ENCODE measurements at places on chromosomes 3 and 15. TPM values are rescaled to one million over a fixed set of nuclear protein-coding genes. Genes with fewer than 3 reads are reported as not detected.

Gene AHSG
- polyA plus RNA-seq: not detected

Gene PSTPIP1
- 13.4 TPM for polyA plus RNA-seq

DNA sequence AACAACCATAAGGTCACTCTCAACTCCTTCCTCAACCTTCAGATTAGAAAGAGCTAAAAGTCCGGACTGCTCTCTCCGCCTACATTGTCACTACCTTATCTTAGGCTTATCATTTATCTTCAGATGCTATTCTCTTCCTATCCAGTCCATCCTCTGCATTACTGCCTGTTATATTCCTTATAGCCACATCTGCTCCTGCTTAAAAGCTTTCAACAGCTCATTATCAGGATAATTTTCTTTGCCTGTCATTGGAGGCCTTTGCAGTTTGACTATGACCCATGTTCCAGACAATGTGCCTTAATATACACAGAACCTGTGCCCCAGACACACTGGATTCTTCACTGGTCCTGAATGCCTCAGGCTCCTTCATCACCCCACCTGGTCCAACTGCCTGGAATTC, 184.1 kb upstream of the SETMAR start:
- no peaks in the 10 kb centered on the region for H3K4me1 ChIP-seq
- no peaks in the 10 kb centered on the region for H3K27me3 ChIP-seq
- H3K27ac ChIP-seq: no peak overlapping the region
- no peaks in the 10 kb centered on the region for H3K36me3 ChIP-seq
- DNase-seq: no peak

Gene TEX55
- polyA plus RNA-seq: 0.06 TPM

GRCh38 chr15:25188051-25188450, 233.3 kb downstream of the SNRPN start:
- H3K27me3 ChIP-seq: no peaks in the 10 kb centered on the region
- no peaks in the 10 kb centered on the region for H3K36me3 ChIP-seq
- H3K4me3 ChIP-seq: no peak overlapping the region
- H3K4me1 ChIP-seq: no peaks in the 10 kb centered on the region
- no peak overlapping the region for H3K27ac ChIP-seq
- DNase-seq: no peak

Gene ALDH1A3
- polyA plus RNA-seq: 11.0 TPM

DNA sequence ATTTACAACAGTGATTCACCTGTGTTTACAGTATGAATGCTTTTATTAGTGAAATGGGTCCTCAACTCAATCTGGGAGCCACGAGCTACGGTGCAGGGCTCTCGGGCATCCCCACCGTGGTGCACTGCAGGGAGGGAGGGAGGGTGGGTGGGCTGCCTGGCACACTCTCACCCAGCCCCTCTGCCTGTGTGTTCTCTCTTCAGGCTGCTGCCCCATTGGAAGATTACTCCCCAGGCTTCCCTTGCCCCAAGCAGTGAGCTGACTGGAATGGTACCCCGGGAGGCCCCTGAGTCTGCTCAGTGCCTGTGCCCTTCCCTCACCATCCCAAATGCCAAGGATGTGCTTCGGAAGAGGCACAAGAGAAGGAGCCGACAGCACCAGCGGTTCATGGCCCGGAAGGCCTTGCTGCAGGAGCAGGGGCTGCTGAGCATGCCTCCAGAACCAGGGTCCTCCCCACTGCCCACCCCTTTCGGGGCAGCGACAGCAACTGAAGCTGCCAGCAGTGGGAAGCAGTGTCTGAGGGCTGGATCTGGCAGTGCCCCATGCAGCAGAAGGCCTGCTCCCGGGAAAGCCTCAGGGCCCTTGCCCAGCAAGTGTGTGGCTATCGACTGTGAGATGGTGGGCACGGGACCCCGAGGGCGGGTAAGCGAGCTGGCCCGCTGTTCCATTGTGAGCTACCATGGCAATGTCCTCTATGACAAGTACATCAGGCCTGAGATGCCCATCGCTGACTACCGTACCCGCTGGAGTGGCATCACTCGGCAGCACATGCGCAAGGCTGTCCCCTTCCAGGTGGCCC, 5.0 kb downstream of the AEN start:
- H3K4me3 ChIP-seq: no peak overlapping the region
- H3K36me3 ChIP-seq: peaks cover 41% of the 10 kb centered on the region
- H3K4me1 ChIP-seq: peaks cover 6% of the 10 kb centered on the region
- H3K27ac ChIP-seq: no peak overlapping the region

Gene SH2D7
- not detected for polyA plus RNA-seq

DNA sequence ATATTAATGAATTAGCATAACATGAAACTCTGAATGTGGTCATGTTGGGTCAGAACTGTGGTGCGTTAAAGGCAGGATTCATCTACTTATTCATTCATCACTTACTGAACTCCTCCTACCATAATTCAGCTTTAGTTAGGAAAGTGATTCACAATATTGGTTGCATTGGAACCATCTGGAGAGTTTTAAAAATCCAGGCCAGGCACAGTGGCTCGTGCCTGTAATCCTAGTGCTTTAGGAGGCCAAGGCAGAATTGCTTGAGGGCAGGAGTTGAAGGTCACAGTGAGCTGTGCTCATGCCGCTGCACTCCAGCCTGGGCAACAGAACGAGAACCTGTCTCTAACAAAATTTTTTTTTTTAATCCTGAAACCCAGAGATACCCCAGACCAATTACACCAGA, 44.2 kb upstream of the ATG7 start:
- no peaks in the 10 kb centered on the region for H3K27me3 ChIP-seq
- no peaks in the 10 kb centered on the region for H3K36me3 ChIP-seq
- no peak overlapping the region for H3K4me3 ChIP-seq
- no peak for DNase-seq
- no peak overlapping the region for H3K27ac ChIP-seq

- H3K36me3 ChIP-seq: no peaks in the 10 kb centered on the region
- no peaks in the 10 kb centered on the region for H3K4me1 ChIP-seq
- DNase-seq: no peak
- H3K4me3 ChIP-seq: no peak overlapping the region
Measured at GRCh38 chr3:4232798-4233197, 70.4 kb upstream of the SETMAR start.

Gene MESP1
- 1.5 TPM for polyA plus RNA-seq

- no peaks in the 10 kb centered on the region for H3K27me3 ChIP-seq
- H3K4me1 ChIP-seq: peaks cover 24% of the 10 kb centered on the region
- H3K27ac ChIP-seq: no peak overlapping the region
Measured at GRCh38 chr3:46438831-46439230, 25.9 kb downstream of the LTF start.

- no peak overlapping the region for H3K27ac ChIP-seq
- no peak overlapping the region for H3K4me3 ChIP-seq
- peak; percentile 65 for DNase-seq
- no peaks in the 10 kb centered on the region for H3K4me1 ChIP-seq
- H3K27me3 ChIP-seq: no peaks in the 10 kb centered on the region
Measured at GRCh38 chr3:81744366-81744765, 17.1 kb downstream of the GBE1 start.

- H3K4me1 ChIP-seq: no peaks in the 10 kb centered on the region
- no peaks in the 10 kb centered on the region for H3K36me3 ChIP-seq
- no peak for DNase-seq
- H3K27ac ChIP-seq: no peak overlapping the region
- no peak overlapping the region for H3K4me3 ChIP-seq
- no peaks in the 10 kb centered on the region for H3K27me3 ChIP-seq
Measured at GRCh38 chr15:26582840-26583239, 190.0 kb downstream of the GABRB3 start.

GRCh38 chr3:20984594-20985205, 766.3 kb downstream of the ZNF385D start:
- H3K36me3 ChIP-seq: no peaks in the 10 kb centered on the region
- H3K4me1 ChIP-seq: no peaks in the 10 kb centered on the region
- no peak overlapping the region for H3K27ac ChIP-seq
- H3K4me3 ChIP-seq: no peak overlapping the region

DNA sequence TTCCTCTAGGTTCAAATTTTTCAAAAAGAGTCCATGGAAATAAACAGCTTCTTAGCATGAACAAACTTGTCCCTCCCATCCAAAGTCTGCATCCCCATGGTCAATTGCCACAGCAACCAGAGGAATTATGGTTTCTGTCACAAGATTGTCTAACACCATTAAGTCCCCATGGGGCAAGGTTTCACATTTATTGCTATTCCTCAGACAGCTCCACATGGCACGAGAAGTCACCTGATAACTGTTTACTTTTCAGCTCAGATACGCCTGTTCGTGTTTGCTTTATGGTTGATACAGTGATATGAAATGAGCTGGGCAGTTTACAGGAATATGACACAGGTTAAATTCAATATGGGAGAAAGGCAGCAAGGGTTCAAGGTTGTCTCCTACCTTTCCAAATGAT, 37.9 kb upstream of the MUC13 start:
- no peak overlapping the region for H3K4me3 ChIP-seq
- peaks cover 13% of the 10 kb centered on the region for H3K36me3 ChIP-seq
- H3K4me1 ChIP-seq: peaks cover 4% of the 10 kb centered on the region
- no peak overlapping the region for H3K27ac ChIP-seq
- H3K27me3 ChIP-seq: no peaks in the 10 kb centered on the region

DNA sequence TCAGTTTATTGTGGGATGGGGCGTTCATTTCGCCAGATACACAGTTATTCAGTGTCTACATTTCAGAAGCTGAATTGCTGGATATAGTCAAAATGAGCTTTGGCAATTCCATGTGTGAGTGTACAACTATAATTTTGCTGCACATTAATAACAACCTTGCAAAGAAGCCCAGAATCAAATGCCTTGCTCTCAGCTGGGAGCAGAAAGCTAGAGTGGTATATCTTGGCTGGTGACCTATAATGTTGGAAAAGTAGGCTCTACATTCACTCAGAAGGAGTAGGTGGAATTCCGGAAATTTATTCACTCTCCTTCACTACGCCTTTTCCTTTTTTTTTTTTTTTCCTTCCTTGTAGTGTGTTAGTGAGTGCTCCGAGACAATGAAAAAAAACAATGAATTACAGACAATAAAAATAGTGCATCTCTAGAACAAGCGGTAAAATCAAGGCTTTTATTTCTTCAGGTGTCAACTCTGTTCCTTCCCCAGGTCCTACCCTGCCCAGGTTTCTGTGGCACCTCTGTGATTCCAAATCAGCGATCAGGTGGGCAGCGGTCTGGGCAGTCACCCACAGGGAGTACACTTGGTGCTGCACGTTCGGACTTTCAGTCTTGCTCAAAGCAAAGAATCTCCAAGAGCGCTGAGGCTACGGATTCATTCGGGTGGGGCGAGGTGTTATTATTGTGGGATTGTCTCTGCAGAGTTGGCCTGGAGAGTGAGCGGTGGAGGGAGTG, 910 bp upstream of the ARPP21 start:
- H3K4me3 ChIP-seq: no peak overlapping the region
- H3K27ac ChIP-seq: no peak overlapping the region
- peaks cover 57% of the 10 kb centered on the region for H3K27me3 ChIP-seq
- no peak for DNase-seq

GRCh38 chr3:54858093-54858785, 69.6 kb downstream of the LRTM1 start:
- peaks cover 5% of the 10 kb centered on the region for H3K27me3 ChIP-seq
- H3K4me1 ChIP-seq: no peaks in the 10 kb centered on the region
- no peak for DNase-seq
- H3K27ac ChIP-seq: no peak overlapping the region

GRCh38 chr3:136891934-136892855, 30.2 kb downstream of the NCK1 start:
- no peaks in the 10 kb centered on the region for H3K27me3 ChIP-seq
- no peak for DNase-seq
- H3K4me1 ChIP-seq: no peaks in the 10 kb centered on the region
- no peak overlapping the region for H3K27ac ChIP-seq

DNA sequence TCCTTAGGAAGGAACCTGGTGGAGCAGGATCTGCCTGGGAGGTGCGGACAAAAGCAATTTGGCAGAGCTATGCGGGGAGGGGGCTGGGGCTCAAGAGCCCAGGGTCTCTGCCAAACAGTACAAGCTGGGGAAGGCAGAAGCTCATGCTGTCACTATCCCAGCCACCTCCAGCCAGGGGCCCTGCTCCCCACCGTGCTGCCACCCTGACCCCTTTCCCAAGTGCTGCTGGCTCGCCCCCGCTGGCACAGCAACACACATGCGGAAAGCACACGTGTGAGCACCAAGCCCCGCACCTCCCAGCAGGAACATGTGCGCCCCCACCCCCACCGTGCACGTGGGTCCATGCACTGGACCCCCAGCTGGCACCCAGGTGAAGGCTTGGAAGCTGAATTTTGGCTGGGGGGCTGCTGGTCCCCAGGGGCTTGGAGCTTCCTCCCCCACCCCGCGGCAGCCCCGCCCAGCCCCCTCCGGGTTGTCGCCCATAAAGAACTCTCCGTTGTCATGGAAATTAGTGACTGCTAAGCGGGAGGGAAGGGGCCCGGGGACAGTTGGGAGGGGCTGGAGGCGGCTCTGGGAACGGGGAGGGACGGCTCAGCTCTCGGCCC, 742 bp downstream of the CAMKV start:
- DNase-seq: no peak
- peaks cover 25% of the 10 kb centered on the region for H3K27me3 ChIP-seq
- H3K27ac ChIP-seq: no peak overlapping the region
- no peaks in the 10 kb centered on the region for H3K36me3 ChIP-seq
- no peak overlapping the region for H3K4me3 ChIP-seq

DNA sequence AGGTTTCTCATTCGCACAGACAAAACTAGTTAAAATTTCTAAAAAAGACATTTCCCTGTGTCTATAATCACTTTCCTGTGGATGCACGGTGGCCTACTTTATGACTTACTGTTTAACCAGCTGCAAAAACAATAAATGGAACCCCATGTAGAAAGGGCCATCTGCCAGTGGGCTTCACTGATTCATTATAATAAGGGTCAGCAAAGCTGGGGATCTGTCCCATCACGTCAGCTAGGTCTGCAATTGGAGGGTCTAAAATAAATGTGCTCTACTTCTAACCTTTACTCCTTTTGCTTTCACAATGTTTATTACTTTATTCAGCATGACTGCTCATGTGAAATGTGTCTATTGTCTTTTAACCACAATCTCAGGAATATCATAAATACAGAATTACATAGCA, 43.1 kb upstream of the NMD3 start:
- no peak overlapping the region for H3K27ac ChIP-seq
- H3K36me3 ChIP-seq: no peaks in the 10 kb centered on the region
- no peak overlapping the region for H3K4me3 ChIP-seq
- no peaks in the 10 kb centered on the region for H3K27me3 ChIP-seq
- no peaks in the 10 kb centered on the region for H3K4me1 ChIP-seq

Gene FAM81A
- 1.0 TPM for polyA plus RNA-seq

- H3K4me3 ChIP-seq: no peak overlapping the region
- no peak for DNase-seq
- no peaks in the 10 kb centered on the region for H3K27me3 ChIP-seq
- H3K36me3 ChIP-seq: peaks cover 2% of the 10 kb centered on the region
Measured at GRCh38 chr3:38606561-38606960, 42.9 kb downstream of the SCN5A start.

Gene ILDR1
- polyA plus RNA-seq: 4.1 TPM

All from lung (tissue), 17 donors.